ENCODE measurements at places on chromosomes 11 and 22.

GRCh38 chr11:70872955-70873735 lies 379.2 kb downstream of the SHANK2 start:
- DNase-seq: no peak

DNA sequence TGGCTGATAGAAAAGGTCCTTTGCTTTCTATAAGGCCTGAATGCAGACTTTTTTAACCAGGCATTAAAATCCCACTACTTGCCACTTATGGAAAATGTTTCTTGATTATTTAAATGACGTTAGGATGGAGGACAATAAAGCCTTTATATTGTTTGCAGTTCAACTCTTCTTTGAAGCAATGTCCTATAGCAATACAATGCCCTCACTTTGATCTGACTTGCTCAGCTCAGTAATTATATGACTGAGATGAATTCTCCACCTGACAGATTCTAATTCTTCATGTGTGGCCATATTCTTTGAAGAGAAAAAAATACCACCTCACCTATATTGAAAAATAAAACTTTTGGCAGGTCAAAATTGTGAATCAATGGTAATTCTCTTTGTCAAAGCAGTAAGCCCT lies 182.0 kb upstream of the MTMR2 start:
- DNase-seq: no peak

DNA sequence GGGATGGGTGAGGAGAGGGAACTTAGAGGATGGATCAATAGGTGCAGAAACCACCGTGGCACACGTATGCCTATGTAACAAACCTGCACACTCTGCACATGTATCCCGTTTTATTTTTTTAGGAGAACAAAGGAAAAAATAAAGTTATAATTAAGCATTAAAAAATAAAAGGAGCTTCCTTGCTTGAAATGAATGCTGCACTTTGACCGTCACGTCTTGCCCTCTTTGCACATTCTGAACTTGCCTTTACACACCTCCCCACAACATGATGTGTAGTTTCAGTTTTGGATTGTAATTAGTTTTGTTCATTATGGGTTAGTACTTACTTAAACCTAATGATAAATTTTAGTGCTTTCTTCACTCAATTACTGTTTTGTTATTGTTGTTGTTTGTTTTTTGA lies 3.1 kb upstream of the CSRP3 start:
- no peak for DNase-seq

GRCh38 chr11:121435551-121436511 lies 16.3 kb upstream of the SORL1 start:
- DNase-seq: no peak

Data from T-helper 1 cell (primary cell).